Epithelial cell of umbilical artery (primary cell): ENCODE measurements at places on chromosomes 5 and 9. TPM values are rescaled to one million over a fixed set of nuclear protein-coding genes. Genes with fewer than 3 reads are reported as not detected.

The ZDHHC12 gene
- total RNA-seq, result 25.1 and 40.0 TPM in 2 replicates

The GFI1B gene
- total RNA-seq, result not detected in 2 replicates

The SCGB3A2 gene
- not detected in 2 replicates for total RNA-seq

The FBXL7 gene
- 4.0 and 5.2 TPM in 2 replicates for total RNA-seq

The GZMA gene
- total RNA-seq, result 0.65 TPM in 1 of 2 replicates, not detected in the other
